ENCODE measurements at places on chromosomes 5 and 9.
A peak's percentile ranks its signal among the peaks of the same experiment; 100 is the strongest.

DNA sequence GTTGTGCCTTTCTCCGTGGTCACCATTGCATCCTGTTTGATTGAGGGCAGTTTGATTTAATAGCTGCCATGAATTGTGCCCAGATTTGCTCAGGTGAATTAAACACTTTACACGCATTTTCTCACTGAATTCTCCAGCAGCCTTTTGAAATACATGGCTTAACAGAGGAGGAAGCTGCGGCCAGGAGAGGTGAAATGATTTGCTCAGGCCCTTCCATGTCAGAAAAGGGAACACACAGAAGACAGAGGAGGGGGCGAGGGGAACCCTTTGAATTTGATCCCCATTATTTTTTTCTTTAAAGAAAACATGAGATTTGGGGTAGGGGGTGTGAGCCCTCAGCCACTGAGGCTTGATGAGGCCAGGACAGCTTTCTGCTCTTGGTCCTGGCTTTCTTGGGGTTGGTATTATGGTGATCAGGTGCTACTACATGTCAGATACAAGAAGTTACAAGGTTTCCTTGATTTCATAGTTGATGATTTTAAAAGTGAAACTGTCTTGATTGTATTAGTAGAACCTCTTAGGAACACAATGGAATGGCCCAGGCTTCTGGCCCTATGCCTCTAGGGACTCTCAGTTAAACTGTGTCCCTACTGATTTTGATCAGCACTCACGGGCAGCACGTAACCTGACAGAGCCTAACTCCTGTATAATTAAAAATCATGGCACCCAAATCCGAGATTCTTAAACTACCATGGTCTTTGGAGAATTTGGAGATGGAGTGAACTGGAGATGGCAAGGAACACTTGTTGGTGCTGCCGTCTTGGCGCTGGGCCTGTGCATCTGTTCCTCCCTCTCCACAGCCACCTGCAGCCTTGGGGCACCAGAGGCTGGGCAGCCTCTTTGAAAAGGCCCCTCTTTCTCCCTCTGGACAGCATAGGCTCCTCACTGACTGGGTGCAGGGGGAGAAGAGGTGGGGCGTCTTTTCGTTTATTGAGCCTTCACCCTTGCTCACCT lies 107.9 kb downstream of the TRIO start:
- DNase-seq = no peak

GRCh38 chr5:137027758-137028157 lies 471.4 kb downstream of the SPOCK1 start:
- DNase-seq = no peak

- peak; percentile 88 for DNase-seq
Observed at GRCh38 chr9:70602321-70603019, 188.0 kb upstream of the KLF9 start.

DNA sequence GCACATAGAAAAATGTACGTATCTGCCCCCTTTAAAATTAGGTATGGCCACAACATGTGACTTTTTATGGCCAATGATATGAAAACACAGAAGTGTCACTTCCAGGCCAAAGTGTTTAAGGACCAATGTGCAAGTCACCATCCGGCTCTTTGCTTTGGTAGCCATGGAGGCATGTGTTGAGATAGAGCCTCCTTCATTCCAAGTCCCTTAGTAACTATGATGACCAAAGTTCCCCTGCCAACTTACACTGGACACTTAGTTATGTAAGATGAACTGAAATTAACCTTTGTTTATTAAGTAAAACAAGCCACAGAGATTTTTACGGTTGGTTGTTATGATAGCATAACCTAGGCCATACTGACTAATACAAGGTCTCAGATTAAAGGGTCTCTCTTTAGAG lies 51.0 kb downstream of the FBN2 start:
- DNase-seq = peak; percentile 61

- DNase-seq = no peak
Observed at GRCh38 chr5:115033861-115034260, 135.8 kb downstream of the TRIM36 start.

GRCh38 chr5:163916376-163916775 lies 411.0 kb downstream of the MAT2B start:
- peak; percentile 93 for DNase-seq

DNA sequence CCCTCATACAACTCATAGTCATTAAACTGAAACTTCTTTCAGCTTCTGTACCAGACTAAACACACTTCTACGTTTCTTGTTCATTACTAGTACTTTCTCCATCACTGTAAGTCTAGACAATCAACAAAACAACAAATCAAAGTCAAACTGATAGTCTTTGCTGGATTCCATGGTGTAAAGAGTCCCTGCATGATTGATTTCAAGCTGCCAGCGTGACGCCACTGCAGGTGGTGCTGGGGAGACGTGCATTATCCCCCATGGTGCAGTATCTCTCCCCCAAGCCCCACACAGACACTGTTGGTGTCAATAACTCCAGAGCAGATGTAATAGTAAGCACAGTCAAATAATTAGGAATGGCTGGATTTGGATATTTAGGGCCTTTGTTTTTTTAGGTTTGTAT lies 10.7 kb upstream of the SLC2A8 start:
- no peak for DNase-seq

DNA sequence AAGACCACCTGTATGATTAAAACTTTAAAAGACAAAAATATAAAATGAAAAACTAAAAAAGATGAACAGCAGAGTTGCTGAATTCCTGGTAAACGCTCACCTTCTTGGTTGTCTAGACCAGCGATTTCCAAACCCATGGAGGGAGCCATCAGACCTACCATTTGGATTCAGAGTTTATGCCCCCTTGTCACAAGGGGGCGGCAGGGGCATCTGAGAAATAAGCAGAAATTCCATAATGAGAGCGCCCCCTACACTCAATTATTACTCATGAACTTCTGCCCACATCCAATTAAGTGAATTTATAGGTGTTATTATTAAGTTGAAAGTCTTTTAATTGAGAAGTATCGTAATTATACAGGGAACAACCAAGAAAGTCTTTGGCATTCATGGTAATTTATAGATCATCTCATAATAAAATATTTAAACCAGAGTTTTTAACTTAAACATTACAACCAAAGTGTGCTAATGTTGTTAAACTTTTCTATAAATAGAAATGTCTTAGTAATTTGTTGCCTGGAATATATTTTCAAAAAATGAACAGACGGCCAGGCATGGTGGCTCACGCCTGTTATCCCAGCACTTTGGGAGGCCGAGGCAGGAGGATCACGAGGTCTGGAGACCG lies 35.2 kb upstream of the SPATA31C2 start:
- DNase-seq = peak; percentile 81

GRCh38 chr9:1747417-1747967 lies 267.7 kb upstream of the SMARCA2 start:
- DNase-seq = no peak

- DNase-seq = no peak
Observed at GRCh38 chr5:123278284-123278683, 144.9 kb downstream of the CEP120 start.

- no peak for DNase-seq
Observed at GRCh38 chr9:8783941-8784340, 984.4 kb upstream of the DMAC1 start.

DNA sequence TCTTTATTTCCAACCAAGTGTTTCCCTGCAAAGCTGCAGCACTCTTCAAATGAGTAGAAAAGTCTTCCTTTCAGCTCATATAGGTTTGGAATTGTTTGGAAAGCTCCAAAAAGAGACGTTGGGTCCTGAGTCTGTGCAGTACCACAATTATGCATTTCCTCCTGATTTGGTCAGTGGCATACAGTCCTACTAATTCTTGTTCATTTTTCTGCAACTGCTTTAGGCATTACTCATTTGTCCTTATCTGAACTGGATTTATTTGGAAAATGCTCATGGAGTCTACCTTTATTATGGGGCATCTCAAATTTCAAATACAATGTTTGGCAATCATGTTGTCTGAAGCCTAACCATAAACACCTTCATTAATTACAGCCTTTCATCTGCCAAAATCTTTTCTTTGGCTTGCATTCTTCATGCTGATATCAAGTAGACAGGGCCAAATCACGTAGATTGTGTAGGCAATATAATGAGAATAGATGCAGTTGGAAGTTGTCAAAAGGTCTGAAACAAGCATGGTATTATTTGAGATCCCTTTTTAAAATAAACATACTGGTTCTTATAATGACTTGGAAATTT lies 232.8 kb downstream of the TLE1 start:
- peak; percentile 75 for DNase-seq
